ENCODE measurements at places on chromosomes 4 and X. TPM values are rescaled to one million over a fixed set of nuclear protein-coding genes. Genes with fewer than 3 reads are reported as not detected.

DNA sequence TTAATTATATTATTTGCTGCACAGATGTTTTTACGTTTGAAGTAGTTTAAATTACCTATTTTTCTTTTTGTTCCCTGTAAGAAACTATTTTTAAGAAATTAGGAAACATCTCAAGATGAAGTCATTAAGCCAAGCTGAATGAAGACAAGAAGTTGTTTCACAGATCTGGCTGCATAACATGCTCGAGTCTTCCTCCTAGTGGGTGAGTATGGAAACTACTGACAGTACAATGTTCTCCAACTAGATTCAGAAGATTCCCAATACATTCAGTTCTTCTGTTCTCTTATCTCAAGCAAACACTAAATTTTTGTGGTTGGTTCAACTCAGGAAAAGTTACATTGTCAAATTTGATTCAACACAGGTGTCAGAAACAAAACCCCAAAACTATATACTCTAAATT lies 256.8 kb upstream of the VCX start:
- no peak for DNase-seq

Gene MAGED4B
- 1.5 TPM for total RNA-seq

Gene OTC
- 0.58 TPM for total RNA-seq

Gene BMP3
- not detected for total RNA-seq

DNA sequence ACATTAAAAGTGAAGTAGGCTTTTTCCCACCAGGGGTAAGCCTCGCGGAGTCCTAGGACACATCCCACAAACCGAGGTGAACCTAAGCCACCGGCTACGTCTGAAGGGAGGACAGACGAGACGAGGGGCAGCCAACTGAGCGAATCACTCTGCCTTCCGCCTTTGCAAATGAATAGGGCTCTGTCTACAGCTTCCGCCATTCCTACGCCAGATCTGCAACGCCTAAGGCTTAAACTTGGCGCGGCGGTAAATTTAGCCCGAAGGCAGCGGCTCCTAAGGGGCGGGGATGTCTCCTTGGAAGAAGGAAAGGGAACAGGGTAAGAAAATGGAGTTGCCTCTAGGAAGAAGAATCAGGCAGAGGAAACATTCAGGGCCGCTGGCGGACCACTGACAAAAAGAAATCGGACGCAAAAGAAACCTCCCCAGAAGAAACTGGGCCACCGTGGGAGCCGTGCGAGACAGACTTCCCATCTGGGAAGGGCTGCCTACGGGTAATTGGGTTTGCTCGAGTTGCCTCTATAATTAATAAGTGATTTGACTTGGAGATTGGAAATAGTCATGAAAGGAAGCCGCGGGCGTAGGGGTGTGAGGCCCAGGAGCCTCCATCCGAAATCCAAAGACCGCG lies 90.5 kb downstream of the BCOR start:
- no peak for DNase-seq

Gene BMPR1B
- 3.0 TPM for total RNA-seq

DNA sequence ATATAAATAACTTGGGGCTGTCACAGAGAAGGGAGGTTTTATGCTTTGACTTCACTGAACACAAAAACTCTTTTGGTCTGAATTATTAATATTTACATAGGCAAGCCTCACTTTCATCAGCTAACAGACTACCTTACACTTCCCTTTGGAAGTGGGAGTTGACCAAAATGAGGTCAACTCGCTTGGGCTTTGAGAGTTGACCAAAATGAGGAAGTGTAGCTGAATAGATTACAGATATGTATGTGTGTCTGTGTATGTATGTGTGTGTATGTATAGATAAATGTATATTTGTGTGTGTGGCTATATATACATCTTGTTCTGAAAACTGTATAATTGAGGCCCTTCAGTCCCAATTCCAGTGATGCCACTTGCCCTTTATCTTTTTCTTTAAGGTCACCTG lies 113.3 kb upstream of the IL13RA1 start:
- DNase-seq: no peak

- no peak for DNase-seq
Observed at GRCh38 chrX:19616959-19617358, 101.7 kb upstream of the MAP3K15 start.

GRCh38 chr4:77092975-77093374 lies 17.2 kb upstream of the CCNI start:
- DNase-seq: no peak

DNA sequence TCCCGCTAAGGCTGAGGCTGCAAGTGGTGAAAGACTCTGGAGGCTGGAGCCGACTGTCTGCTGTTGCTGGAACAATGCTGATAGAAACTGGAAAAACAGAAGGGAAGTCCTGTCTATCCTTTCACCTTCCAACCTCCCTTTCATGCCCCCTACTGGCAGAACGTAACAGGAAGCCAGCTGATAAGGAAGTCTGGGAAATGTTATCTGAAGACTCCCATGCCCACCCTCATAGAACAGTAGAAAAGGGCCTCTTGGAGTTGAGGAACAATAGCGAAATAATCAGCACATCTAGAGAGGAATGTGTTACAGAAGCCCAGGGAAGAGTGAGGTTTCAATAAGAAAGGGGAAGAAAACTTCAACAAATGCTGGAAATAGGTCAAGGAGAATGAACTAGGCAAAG lies 117.1 kb upstream of the DKK2 start:
- DNase-seq: no peak
